ENCODE measurements at places on chromosomes 4 and X.

- no peak for DNase-seq
These were observed 54.4 kb downstream of the PPP3CA start for GRCh38 chr4:101292901-101293300.

- no peak for DNase-seq
These were observed 36.7 kb downstream of the DIAPH2 start for GRCh38 chrX:96721354-96721753.

GRCh38 chr4:137644201-137644600 is 111.9 kb upstream of the PCDH18 start:
- no peak for DNase-seq

- DNase-seq = no peak
These were observed 29.0 kb downstream of the MECP2 start for GRCh38 chrX:154068560-154068959.

GRCh38 chrX:77779695-77780094 is 6.3 kb downstream of the ATRX start:
- DNase-seq = no peak

DNA sequence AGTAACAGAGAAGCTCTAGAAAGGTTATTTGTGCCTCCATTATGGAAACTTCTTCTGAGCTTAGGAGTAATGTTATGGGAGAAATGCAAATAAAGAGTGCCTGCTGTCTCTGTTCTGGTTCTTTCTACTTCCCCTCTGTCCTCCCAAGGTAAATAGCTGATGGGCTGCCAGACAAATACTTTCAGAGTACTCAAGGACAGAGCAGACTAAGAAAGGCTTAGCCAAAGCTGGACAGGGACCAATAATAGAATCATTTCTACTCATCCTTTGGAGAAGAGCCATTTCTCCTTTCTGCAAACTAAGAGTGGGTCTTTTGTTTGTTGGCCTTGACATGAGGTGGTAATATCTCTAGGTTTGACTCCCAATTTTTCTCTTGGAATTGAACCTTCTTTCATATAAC is 136.1 kb downstream of the MID1IP1 start:
- no peak for DNase-seq

DNA sequence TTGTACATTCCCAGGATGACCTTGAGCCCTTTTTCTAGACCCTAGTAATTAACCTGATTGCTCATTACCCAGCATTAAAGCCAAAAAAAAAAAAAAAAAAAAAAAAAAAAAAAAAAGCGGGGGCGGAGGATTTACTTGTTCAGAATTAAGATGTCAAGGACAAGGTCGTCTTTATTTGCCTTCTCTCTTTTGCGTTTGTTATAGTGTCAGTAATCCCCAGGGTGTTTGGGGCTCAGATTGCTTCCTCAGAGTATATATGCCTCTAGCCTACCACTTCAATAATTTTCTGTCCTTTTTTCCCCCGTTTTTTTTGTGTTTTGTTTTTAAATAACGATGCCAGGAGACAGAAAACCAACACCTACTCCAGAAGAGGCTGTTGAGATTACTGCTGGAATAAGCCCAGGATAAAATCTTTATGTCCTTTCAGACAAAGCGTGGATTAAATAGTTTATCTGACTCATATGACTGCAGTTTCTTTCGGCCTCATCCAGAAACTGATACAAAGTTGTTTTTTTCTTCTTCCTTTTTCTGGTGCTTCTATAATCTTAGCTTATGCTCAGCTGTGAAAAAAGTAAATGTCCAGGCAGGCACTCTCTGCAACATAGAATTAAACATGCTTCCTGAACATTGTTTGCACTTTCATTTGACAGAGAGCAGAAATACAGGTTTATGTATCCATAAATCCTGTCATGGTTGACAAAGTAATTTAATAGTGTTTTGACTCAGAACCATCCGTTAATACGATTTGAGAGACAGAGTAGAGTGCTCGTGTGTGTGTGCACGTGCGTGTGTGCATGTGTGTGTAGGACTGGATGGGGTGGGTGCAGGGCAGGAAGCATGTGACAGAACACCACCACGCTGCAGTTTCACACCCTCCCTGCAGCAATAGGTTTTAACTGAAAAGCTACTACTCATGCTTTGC is 138.6 kb downstream of the AFF1 start:
- DNase-seq = no peak

- no peak for DNase-seq
These were observed 7.4 kb downstream of the DOK7 start for GRCh38 chr4:3470244-3471097.

DNA sequence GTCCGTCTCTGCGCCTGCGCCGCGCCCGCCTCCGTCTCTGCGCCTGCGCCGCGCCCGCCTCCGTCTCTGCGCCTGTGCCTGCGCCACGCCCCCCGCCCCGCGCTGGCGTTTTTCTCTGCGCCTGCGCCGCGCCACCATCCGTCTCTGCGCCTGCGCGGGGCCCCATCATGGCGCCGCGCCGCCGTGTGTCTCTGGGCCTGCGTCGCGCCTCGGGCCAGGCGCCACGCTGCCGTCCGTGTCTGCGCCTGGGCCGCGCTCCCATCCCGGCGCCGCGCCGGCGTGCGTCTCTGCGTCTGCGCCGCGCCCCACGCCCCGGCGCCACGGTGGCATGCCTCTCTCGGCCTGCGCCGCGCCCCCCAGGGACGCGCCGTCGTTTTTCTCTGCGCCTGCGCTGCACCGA is 51.8 kb upstream of the DUX4 start:
- DNase-seq = no peak
